ENCODE measurements at places on chromosomes 4 and X.

DNA sequence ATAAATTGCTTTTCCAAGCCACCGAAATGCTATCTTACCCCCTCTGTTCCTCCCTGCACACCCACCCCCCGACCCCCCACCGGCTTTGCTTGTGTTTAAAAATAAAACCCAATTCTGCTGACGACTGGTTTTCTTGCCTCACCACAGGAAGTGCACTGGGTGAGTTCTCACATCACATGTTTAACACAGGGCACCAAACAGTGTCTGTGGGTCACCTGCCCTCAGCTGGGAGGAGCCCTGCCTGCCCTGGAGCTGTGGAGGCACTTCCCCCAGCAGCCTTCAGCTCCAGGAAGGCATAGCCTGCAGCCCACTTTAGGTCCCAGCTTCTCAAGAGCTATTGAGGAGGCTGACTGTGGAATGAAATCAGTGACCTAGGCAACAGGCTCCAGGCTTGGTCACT, 8.8 kb downstream of the TMEM255A start:
- no peak for DNase-seq

DNA sequence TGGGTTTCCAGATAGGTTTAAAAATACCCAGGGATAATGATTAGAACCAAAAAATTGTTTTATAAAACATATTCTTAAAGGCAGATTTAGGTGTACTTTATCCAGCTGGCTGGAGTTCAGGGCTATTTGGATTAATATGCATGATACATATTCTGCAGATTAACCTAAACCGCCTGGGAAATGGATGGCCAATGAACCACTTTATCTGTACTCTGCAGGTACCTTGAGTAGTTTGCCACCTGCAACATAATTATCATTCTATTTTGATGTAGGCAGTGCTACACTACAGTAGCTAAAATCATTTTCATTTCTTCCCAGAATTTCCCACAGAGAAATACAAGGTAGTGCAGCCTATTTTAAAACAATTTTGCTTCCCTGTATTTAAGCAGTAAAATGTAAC, 683.2 kb upstream of the GNPDA2 start:
- DNase-seq = no peak

- no peak for DNase-seq
Observed at GRCh38 chr4:138086611-138087041, 155.5 kb downstream of the SLC7A11 start.

- DNase-seq = no peak
Observed at GRCh38 chrX:1592470-1593142, 1.2 kb downstream of the AKAP17A start.

- no peak for DNase-seq
Observed at GRCh38 chrX:44382871-44383270, 39.4 kb upstream of the EFHC2 start.

DNA sequence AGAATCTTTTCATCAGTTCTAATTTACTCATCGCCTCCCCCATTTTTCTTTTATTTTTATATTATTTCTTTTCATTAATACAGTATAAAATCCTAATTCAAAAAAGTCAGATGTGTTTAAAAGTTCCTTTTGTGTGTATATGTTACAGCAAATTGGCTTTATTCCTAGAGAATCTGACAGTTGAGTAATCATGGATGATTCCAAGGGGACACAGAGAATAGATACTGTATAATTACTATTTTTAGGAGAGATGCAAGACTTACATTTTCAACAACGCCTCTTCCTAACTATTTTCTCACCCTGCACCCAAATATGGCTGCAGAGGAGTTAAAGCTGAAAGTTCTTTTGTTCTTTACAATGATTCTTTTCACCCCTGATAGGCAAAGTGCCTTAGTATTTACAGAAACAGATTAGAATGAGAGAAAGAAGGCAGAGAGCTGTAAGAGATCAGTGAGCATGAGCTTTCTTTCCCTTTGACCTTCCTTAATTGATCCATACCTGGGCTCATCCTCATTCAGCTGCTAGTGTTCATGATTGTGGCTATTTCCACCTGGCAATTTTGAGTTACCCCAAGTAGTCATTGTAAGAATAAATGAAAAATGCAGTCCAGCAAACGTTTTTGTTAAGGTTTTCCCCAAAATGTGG, 210.8 kb downstream of the SLC4A4 start:
- no peak for DNase-seq

DNA sequence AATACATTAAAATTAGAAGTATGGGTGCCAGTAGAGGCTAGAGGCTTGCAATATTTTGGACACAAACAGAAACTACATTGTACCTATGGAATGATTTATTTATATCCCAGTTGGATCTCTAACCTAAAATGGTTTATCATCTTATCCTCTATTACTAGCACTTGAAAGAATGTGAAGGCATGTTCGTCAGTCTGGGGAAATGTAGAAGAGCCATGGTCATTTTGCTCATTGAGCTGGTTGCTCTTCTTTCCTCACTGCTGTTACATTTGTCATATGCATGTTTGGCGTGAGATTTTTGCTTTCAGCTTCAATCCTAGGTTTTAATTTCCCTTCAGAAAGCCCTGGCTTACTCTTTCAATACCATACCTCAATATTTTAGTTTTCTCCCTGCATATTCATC, 82.4 kb upstream of the MYOZ2 start:
- DNase-seq = no peak

- no peak for DNase-seq
Observed at GRCh38 chrX:115547448-115547847, 13.5 kb upstream of the PLS3 start.

GRCh38 chrX:9341291-9342201, 123.3 kb upstream of the TBL1X start:
- DNase-seq = no peak

GRCh38 chr4:5165420-5166369, 114.4 kb downstream of the STK32B start:
- no peak for DNase-seq

DNA sequence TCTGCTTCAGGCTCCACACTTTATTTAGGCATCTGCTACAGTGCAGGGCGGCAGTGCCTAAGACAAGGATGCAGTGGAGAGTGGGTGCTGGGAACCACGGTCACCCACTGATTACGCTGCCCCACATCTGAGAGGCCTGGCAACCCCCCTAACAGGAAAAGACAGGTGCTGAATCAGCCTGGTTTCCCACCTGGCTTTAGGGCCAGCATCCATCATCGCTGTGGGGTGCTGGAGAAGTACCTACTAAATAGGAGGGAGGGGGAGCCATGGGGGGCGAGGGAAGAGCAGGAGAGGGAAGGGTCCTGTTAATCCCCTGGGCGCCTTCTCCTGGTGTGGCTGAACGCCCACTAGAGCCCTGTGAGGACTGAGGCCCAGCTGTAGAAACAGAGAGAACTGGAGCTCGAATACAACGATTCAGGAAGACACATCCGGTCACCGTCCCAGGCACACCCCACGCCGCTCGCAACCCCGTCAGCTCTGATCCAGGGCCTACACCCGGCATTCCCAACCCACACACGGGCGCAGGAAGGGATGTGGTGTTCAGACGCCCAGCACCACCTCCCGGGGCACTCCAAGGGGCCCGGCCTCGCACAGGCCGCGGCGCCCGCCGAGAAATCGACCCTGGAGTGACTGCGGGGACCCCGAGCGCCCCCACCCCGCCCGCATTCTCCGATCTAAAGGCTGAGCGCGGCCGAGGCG, 554 bp downstream of the DCTD start:
- DNase-seq = peak; percentile 38

DNA sequence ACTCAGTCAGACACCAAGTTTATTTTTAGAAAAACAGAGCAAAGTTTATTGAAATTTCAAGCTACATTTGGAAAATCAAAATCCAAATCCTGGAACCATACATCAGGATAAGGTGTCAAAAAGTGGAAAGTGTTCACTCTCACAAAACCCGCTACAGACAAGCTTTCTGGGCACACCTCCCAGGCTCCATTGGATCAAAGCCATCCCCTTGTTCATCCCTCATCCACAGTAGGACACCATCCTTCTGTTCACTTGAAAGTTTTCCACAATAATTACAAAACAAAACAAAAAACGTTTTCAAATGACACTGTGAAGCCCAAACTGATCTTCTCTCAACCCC, 62.4 kb downstream of the TSC22D3 start:
- DNase-seq = no peak

GRCh38 chrX:153925739-153926551, at the start of gene ARHGAP4:
Gene ARHGAP4 (minus strand): TSS chrX:153926264. CDS start chrX:153926202, 62 bp downstream.
- no peak for DNase-seq

DNA sequence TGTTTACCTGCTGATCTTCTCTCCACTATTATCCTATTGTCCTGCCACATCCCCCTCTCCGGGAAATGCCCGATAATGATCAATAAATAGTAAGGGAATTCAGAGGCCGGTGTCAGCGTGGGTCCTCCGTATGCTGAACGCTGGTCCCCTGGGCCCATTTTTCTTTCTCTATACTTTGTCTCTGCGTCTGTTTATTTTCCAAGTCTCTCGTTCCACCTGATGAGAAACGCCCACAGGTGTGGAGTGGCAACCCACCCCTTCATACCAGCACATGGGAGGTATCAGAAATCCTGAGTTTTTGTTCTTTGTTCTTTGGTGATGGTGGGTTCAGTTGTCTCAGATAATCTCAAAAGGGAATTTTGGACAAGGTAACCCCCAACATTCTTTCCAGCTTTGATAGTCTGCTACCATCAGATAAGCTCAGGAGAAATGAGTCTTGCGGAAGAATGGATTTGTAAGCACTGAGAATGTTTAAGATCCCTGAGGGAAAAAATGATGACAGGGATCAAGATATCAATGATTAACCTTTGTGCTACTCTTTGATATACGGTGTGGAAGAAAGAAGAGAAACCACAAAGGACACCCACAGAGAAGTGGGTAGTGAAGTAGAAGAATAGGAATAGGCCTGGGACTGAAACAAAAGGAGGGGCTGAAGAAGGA, 117.9 kb downstream of the CEP44 start:
- no peak for DNase-seq

GRCh38 chr4:67892253-67892652, 8.5 kb upstream of the TMPRSS11D start:
- no peak for DNase-seq

Measured in COR-L47 (cell line).